Progenitor cell of endocrine pancreas (in vitro differentiated cells): ENCODE measurements at places on chromosomes 7 and 10.
A peak's percentile ranks its signal among the peaks of the same experiment; 100 is the strongest.

- no peak for DNase-seq
Measured at GRCh38 chr7:31805209-31805818, 118.3 kb downstream of the PPP1R17 start.

DNA sequence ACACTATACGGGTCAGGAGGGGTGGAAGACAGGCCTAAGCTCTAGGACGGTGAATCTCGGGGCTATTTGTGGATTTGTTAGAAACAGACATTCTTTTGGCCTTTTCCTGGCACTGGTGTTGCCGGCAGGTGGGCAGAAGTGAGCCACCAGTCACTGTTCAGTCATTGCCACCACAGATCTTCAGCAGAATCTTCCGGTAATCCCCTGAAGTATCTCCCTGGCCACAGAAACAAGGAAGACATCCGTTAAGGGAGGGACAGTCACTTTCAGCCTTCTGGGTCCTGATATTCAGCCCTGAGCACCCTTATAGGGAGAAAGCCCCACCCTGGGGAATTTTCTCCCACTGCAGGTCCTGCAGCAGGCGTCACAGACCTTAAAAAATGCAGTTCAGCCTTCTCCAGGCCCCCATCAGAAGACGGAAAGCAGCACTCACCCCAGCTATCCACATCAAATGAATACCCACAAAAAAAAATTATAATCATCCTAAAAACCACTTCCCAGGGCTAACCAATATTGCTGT lies 23.2 kb downstream of the PLAC9 start:
- no peak for DNase-seq

GRCh38 chr7:121271916-121272315 lies 56.9 kb upstream of the WNT16 start:
- DNase-seq = no peak

GRCh38 chr7:98251601-98252424 lies at the start of gene TECPR1:
Gene TECPR1 (minus strand): TSS chr7:98252232. CDS start chr7:98246146, 6,086 bp downstream.
- peak; percentile 87 for DNase-seq

DNA sequence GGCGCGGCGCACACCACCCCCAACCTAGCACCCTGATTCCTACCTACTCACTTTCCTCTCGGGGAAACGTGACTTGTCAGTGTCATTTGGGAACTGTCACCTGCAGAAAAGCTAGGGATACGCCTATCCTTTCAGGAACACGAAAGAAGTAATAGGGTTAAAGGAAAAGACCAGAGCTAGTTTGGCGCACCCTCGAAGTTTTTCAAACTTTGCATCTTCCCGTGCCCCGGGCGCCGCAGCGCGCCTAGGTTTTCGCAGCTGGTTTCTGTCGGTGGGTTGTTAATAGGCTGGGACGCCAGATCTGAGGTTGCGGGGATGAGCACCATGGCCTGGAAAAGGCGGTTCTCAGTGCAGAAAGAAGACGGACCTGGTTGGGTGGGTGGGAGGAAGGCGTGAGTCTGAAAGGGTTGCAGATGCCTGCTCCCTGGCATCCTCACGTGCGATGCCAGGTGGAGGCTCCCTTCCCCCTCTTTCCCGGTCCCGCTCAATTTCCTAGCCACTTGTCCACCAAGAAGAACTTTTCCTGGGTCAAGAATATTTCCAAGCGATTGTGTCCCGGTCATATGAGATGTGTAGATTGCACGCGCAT lies 568 bp upstream of the MEOX2 start:
- DNase-seq = no peak

DNA sequence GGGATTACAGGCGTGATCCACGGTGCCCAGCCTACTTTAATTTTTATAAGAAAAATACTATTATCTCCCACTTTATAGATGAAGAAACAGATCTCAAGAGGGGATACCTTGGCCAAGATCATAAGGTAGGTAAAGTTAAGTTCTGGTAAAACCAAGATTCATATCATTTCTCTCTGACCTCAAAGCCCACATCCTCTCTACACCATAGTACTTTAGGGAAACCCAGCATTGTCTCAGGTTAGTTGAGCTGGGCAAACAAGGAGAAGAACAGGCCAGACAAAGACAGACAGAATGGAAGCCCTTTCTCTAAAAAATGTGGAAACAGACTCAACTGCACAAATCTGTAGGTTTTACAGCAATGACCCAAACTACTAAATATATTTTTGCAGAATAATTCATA lies 197.7 kb upstream of the FRMD4A start:
- DNase-seq = no peak

DNA sequence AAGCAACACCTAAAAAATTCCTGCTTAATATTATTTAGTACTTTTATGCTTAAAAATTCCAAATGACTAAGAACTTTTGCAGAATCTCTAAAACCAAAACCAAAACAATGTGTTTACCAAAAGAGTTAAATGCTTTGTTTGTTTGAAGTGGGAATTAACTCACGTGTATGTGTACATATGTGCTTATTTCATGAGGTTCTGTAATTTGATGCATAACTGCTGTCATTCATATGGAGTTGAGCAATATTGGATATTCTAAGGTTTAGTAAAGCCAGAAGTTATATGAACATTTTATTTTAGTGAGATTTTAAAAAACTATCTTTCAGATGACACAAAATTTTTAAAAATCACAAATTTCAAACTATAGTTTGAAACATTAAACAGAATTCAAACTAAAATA lies 157.1 kb downstream of the PIP4K2A start:
- no peak for DNase-seq

DNA sequence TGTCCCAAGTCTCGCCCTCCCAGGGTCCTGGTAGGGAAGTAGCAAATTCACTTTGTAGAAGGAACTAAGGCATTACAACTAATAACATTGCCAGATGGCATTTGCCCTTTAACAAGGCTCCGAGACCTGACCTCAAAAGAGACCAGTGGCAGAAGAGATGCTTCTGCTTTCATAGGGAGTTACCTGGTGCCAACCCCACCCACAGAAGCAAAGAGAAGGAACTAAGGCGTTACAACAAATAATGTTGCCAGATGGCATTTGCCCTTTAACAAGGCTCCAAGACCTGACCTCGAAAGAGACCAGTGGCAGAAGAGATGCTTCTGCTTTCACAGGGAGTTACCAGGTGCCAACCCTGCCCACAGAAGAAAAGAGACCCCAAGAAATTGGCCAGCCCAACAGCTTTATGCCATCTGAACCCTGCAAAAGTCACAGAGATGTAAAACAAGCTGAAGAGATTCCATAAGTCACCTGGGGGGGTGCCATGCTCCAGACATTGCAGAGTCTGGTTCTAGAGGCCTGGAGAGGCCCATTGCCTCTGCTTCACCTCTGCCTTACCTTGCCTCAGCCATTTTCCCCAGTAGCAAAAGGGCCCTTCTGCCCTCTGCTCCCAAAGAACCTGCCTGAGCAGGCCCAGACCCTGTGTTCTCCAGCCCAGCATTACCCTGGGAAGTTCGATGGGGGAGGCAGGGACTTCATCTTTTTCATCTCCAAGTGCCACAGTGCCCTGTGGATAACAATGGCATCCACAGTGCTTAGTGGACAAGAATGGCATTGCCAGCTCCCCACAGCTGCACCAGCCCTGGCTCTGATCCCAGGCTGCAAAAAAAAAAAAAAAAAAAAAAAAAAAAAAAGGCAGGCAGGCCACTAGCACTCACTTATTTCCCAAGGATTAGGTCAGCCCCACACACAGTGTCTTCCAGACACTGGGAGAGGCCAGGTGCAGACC lies 179.5 kb upstream of the PLXNA4 start:
- no peak for DNase-seq

GRCh38 chr7:71350680-71351079 lies 218.7 kb downstream of the GALNT17 start:
- DNase-seq = no peak

DNA sequence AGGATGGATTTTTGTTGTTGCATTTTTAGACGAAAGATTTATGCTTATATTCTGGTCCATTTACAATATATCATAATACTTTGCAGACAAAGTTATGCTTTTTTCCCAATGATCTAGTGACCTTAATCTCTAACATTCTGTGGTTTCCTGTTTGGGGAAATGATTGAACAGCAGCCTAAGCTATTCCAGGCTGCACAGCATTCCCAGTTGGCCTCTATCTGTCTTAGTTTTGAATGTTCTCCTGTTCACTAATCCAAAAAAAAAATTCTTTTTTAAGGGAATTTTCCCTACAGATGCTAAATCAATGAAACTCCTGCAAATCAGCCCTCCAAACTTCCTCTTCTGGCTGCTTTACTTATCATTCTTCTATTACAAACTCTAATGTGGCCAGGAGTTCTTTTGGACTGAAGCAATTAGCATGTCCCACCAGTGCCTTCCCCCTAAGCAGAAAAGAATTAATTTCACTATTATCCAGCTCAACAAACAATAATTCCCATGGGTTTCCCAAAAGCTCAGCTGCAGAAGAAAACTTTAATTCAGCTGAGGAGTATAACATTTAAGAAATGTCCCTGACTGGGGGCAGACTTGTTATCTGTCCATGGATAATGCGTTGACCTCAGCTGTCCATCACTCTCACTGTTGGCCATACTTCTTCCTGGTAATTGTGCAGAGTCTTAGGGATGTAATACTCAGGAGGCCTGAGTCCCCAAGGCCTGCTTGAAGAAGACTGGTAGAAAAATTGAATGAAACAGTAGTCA lies 81.9 kb upstream of the TRIL start:
- DNase-seq = no peak

DNA sequence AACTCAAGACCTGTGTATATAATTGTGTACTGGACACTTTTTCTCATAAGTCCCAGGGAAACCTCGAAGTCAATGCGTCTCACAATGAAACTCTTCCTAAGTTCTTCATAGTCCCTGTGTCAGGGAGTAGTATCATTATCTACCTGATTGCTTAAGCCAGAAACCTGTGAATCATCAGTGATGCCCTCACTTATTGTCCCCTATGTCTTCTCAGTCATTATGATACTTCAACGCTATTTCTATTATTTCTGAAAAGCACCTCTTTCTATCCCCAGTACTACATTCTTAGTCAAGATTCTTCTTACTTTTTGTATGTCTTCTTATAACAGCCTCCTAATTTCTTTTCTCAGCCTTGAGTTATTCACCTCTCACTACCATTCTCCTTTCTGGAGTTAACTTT lies 94.3 kb downstream of the OTUD1 start:
- no peak for DNase-seq

GRCh38 chr7:37349979-37350590 lies 98.6 kb downstream of the ELMO1 start:
- no peak for DNase-seq

GRCh38 chr10:47189802-47190201 lies 110.2 kb upstream of the GDF10 start:
- DNase-seq = no peak

DNA sequence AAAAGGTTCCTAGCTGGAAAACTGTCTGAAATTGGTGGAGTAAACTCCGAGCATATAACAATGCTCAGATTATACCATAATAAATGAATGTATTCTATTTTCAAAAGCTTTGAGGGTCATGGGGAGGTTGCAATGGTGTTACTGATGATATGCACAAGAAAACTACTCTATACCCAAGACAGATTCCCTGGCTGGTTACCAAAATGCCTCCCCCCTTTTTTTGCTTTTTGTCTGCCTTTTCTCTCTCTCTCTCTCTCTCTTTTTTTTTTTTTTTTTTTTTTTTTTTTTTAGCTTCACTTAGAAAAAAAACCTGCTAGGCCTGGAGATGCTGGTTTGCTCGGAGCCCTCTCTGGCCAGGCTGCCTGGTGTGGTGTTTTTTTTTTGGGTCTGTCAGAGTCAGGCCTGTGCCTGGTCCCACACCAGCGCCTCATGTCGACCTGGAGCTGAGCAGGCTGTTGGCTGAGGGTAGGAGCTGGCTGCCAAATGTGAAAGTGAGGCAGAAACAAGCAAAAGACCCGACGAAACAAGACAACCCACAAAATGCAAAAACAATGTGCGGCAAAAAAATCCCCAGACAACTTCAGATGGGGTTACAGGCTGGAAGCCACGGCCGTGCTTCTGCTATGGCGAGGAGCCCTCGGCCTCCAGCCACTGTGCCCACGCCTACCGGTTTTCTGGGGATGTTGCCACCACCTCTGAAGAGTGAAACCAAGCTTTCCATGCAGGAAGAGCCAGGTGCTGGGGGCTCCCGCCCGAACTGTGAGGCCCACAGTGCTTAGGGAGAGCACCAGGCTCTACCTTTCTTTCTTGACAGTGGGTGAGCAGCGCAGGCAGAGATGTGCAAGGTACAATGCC lies 59.9 kb upstream of the EFCAB10 start:
- DNase-seq = no peak

GRCh38 chr7:151623766-151624165 lies 104.1 kb upstream of the RHEB start:
- DNase-seq = no peak

- no peak for DNase-seq
Measured at GRCh38 chr10:27341001-27341400, 100.4 kb upstream of the ACBD5 start.

DNA sequence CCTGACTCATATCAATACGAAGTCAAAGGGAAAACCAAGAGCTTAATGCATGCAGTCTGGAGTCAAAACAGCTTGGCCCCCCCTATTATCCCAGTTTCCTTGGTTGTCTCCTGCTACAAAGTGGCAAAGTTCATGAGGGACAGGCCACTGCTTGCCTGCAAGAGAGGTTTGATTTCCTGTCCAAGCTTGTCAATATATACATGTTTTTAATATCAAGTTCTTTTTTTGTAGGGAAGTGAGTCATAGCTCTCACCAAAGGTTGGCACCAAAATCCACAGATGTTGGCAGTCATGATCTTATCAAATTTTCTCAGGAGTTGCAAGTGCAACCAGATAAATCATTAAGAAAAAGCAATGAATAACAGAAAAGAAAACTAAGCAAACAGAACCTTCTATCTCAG lies 176.8 kb downstream of the COBL start:
- DNase-seq = no peak

- DNase-seq = no peak
Measured at GRCh38 chr7:114981323-114981722, 59.4 kb downstream of the MDFIC start.

GRCh38 chr7:21364801-21365271 lies 63.0 kb upstream of the SP4 start:
- no peak for DNase-seq

- peak; percentile 72 for DNase-seq
Measured at GRCh38 chr7:28955718-28956607, 2.2 kb downstream of the TRIL start.

DNA sequence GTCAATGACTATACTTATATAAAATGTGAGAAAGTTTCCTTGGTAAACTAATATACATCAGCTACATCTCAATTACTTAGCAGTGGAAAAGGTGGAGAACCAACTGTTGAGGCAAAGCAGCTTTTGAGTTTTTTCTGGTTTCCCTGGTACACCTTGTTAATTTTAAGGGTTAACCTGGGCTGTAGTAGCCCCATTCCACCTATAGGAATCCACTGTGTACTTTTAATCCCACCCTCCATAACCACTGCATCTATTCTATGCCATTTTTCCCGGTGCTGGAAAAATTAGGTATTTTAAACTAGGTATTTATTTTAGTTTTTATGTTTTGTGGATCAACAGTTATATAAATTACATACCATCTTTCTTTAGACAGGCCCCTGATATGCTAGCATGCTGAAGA lies 42.4 kb downstream of the NRBF2 start:
- DNase-seq = no peak

- no peak for DNase-seq
Measured at GRCh38 chr10:11612021-11613001, 861 bp upstream of the USP6NL start.

GRCh38 chr7:17462131-17462631 lies 163.7 kb downstream of the AHR start:
- DNase-seq = no peak

- DNase-seq = peak; percentile 12
Measured at GRCh38 chr7:139776486-139777132, 1.2 kb downstream of the HIPK2 start.
